ENCODE measurements at places on chromosomes 16 and 17. TPM values are rescaled to one million over a fixed set of nuclear protein-coding genes. Genes with fewer than 3 reads are reported as not detected.

Gene CCL16
- total RNA-seq: not detected

Gene TBX21
- total RNA-seq: 3.6 TPM

Gene IRX5
- total RNA-seq: not detected

Gene SPATA22
- total RNA-seq: not detected

Gene RASL10B
- total RNA-seq: 0.31 TPM

Gene GDPD1
- 0.71 TPM for total RNA-seq

Gene TEKT3
- total RNA-seq: not detected

Gene C17orf50
- not detected for total RNA-seq

Gene GAS2L2
- not detected for total RNA-seq

DNA sequence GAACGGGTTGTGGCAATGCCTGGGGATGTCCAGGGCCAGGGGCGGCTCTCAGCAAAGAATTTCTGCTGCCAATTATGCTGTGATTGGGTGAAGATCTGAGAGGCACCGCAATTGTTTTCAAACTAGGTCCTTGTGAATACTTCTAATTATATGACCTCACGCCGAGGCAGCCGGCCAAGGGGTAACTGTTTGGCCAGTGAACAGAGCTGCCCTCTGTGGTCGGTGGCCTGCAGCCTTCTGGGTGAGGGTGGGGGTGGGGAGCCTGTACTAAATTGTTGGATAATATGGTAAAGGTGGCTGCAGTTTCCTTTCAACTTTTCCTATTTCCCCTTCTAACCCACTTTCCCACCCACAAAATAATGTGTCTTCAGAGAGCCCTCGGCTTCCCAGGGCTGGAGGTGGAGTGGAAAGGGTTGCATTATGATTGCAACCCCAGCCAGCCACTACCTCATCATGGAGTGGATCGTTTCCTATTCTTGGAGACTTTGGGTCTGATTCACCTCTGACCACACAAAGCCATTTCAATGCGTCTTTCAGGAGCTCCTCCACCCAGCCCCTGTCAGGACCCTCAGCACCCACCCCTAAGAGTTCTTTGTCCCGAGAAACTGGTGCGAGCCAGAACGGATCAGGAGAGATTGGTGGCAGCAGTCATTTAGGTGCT lies 2.0 kb upstream of the DNAI2 start:
- no peak for DNase-seq
- no peak overlapping the region for H3K27ac ChIP-seq
- peaks cover 44% of the 10 kb centered on the region for H3K27me3 ChIP-seq
- no peak overlapping the region for H3K4me3 ChIP-seq
- H3K4me1 ChIP-seq: peaks cover 14% of the 10 kb centered on the region
- no peaks in the 10 kb centered on the region for H3K36me3 ChIP-seq

- peaks cover 45% of the 10 kb centered on the region for H3K4me1 ChIP-seq
- H3K27ac ChIP-seq: peak overlapping the region; percentile 95
- H3K27me3 ChIP-seq: peaks cover 7% of the 10 kb centered on the region
- peaks cover 14% of the 10 kb centered on the region for H3K36me3 ChIP-seq
Observed at GRCh38 chr17:44502598-44503146, 534 bp downstream of the GPATCH8 start.

GRCh38 chr17:60135151-60135950 lies 14.4 kb upstream of the CA4 start:
- peak overlapping the region; percentile 90 for H3K4me3 ChIP-seq
- peak overlapping the region; percentile 75 for H3K27ac ChIP-seq
- peaks cover 36% of the 10 kb centered on the region for H3K4me1 ChIP-seq
- peaks cover 18% of the 10 kb centered on the region for H3K27me3 ChIP-seq
- DNase-seq: peak; percentile 66

GRCh38 chr17:28953444-28954118 lies 2.3 kb upstream of the PHF12 start:
- peaks cover 4% of the 10 kb centered on the region for H3K4me1 ChIP-seq
- no peak overlapping the region for H3K4me3 ChIP-seq

DNA sequence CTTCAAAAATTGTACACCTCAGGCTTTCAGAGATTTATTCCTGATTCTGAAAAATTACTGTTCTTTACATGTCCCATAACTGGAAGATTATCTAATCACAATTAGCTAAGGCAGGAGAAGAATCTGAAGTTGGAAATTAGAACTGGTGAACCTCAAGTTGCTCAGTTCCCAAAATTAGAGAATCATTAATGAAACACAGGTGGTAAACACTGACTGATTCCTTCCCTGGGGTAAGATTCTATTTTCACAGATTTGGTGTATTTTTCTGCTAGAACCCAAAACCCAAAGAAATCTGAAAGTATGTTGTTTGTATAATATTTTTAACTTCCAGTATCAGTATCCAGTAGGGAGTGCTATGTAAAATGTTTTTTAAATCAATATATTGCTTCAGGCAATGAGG lies 25.7 kb downstream of the PHKB start:
- no peak overlapping the region for H3K27ac ChIP-seq
- no peaks in the 10 kb centered on the region for H3K27me3 ChIP-seq
- peaks cover 41% of the 10 kb centered on the region for H3K4me1 ChIP-seq
- peaks cover 41% of the 10 kb centered on the region for H3K36me3 ChIP-seq
- no peak overlapping the region for H3K4me3 ChIP-seq

GRCh38 chr16:5066511-5066910 lies 755 bp upstream of the C16orf89 start:
- no peaks in the 10 kb centered on the region for H3K36me3 ChIP-seq
- no peak for DNase-seq
- peaks cover 7% of the 10 kb centered on the region for H3K4me1 ChIP-seq
- H3K27ac ChIP-seq: no peak overlapping the region

DNA sequence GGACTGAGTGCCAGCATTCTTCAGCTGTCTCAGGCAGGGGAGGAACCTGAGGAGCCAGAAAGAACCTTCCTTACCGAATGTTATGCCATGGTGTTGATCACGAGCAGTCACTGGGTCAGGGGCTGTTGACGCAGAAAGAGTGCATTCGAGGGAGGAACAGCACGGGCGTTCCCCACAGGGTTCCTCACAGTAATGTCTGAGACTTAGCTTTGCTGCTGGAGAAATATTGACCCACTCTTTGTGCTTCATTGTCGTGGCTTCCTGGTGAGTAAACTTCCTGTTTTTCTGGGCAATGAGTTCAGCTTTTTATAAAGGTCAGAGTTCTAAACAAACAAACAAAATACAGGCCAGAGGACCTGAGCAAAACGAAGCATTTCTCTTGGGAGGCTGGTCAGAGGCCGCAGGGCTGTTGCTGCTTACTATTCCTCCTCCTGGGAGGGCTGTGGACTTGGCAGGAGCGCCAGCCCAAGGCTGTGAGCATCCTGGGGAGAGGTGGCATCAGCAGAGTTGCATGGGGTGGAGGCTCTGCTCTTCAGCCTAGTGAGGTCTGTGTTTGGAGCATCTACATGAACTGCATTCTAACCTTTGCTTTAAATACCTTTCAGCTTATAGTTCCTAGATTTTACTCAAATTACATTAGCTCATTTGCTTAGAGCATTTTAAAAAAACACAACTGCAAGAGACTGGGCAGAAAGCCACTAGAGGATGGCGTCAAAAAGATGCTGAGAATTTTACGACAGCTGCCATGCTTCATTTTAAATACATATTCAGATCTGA lies 143.1 kb upstream of the CACNG5 start:
- no peak overlapping the region for H3K27ac ChIP-seq
- H3K4me3 ChIP-seq: no peak overlapping the region
- no peaks in the 10 kb centered on the region for H3K36me3 ChIP-seq
- DNase-seq: no peak
- H3K27me3 ChIP-seq: no peaks in the 10 kb centered on the region

GRCh38 chr17:78421534-78422266 lies 43.3 kb downstream of the PGS1 start:
- H3K27me3 ChIP-seq: no peaks in the 10 kb centered on the region
- peaks cover 79% of the 10 kb centered on the region for H3K36me3 ChIP-seq
- peaks cover 2% of the 10 kb centered on the region for H3K4me1 ChIP-seq
- no peak overlapping the region for H3K4me3 ChIP-seq
- DNase-seq: peak; percentile 73

- no peaks in the 10 kb centered on the region for H3K36me3 ChIP-seq
- peaks cover 16% of the 10 kb centered on the region for H3K27me3 ChIP-seq
- no peak overlapping the region for H3K27ac ChIP-seq
Observed at GRCh38 chr17:42895185-42895555, 5.4 kb upstream of the G6PC1 start.

GRCh38 chr16:20734056-20734455 lies 7.6 kb downstream of the THUMPD1 start:
- H3K36me3 ChIP-seq: peaks cover 63% of the 10 kb centered on the region
- DNase-seq: no peak
- H3K27me3 ChIP-seq: no peaks in the 10 kb centered on the region
- no peak overlapping the region for H3K4me3 ChIP-seq
- H3K27ac ChIP-seq: no peak overlapping the region

DNA sequence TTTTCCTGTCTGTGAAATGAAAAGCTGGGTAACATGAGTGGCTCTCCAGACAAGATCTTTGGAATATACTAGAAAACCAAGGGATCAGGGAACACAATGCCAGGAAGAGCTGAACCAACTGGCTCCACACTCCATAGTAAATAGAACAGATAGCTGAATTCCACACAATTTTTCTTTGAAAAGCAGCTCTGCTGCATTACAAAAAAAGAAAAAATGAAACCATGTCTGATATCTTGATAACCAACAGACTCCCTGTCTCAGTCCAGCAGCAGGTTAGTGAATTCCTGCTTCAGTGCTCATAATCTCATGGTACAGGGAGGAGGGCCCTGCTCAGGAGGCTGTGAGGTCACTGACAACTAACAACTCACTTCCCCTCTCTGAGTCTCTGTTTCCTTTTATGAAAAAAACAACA lies 97.1 kb downstream of the CDH11 start:
- H3K4me1 ChIP-seq: no peaks in the 10 kb centered on the region
- no peak for DNase-seq

- DNase-seq: no peak
- H3K27ac ChIP-seq: peak overlapping the region; percentile 83
- peaks cover 2% of the 10 kb centered on the region for H3K36me3 ChIP-seq
- H3K27me3 ChIP-seq: no peaks in the 10 kb centered on the region
- peak overlapping the region; percentile 28 for H3K4me3 ChIP-seq
Observed at GRCh38 chr16:23826528-23827045, 9.2 kb upstream of the PRKCB start.

DNA sequence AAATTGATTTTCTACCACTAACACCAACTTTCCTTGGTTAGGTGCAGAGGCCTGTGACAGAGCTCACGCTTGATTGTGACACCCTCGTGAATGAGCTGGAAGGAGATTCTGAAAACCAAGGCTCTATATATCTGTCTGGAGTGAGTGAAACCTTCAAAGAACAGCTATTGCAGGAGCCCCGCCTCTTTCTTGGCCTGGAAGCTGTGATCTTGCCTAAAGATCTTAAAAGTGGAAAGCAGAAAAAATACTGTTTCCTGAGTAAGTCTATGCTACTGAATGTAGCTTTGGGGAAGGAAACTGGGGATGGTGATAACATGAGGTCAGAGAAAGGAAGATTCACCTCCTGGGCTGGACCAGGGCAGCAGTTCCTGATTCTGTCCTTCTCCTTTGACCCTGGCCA lies 38.3 kb downstream of the REXO5 start:
- no peak overlapping the region for H3K4me3 ChIP-seq
- H3K27ac ChIP-seq: no peak overlapping the region
- no peaks in the 10 kb centered on the region for H3K27me3 ChIP-seq
- no peak for DNase-seq

DNA sequence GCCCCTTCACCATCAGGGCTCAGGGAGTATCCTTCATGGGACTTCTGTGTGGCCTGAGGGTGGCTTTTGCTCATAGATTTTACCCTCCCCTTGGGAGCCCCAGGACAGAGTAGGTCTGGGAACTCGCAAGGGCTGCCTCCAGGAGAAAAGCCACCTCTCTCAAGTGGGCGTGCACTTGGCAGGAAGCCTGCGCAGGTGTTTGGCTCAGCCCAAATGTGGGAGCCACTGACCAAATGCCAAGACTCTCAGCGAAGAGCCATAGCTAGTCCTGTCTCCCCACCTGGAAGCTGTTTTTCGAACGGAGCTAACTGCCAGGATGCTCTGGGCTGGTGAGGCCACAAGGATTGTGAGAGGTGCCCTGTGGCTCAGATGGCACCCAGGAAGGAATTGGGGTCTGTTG lies 2.0 kb upstream of the HSD17B2 start:
- H3K27me3 ChIP-seq: peaks cover 22% of the 10 kb centered on the region
- no peak overlapping the region for H3K27ac ChIP-seq
- H3K4me3 ChIP-seq: no peak overlapping the region

DNA sequence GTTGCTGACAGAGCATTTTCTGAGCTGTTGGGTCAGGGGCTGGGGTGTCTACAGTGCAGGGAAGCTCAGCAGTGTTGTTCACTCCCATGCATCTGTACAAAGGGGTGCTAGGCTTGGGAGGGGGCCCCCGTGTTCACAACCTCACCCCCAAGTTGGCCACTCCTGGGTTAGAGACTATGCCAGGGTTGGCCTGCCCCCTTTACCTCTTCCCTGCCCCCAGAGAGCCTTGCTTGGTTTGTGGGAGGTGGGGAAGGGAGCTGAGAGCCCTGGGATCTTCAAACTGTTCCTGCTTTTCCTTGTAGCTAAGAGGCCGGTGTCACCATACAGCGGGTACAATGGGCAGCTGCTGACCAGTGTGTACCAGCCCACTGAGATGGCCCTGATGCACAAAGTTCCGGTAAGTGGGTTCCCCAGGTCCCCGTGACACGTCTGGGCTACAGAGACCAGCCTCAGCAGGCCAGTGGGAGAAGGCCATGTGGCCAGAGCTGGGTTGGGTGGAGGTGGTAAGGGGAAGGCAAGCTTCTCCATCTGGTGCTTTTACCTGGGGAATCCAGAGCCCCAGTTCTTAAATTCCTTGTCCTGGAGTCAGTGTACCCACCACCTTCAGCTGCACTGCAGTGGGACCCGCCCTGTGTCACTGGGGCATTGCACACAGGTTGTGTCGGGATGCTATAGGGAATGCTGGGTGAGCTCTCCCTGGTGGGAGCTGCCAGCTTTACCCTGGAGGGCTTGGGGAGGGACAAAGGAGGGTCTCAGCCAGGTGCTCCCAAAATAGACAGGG lies 11.8 kb downstream of the GPRC5C start:
- no peak overlapping the region for H3K27ac ChIP-seq
- peaks cover 23% of the 10 kb centered on the region for H3K4me1 ChIP-seq
- H3K36me3 ChIP-seq: peaks cover 1% of the 10 kb centered on the region
- no peak for DNase-seq

- no peak for DNase-seq
- no peaks in the 10 kb centered on the region for H3K27me3 ChIP-seq
- H3K4me1 ChIP-seq: no peaks in the 10 kb centered on the region
- H3K36me3 ChIP-seq: no peaks in the 10 kb centered on the region
Observed at GRCh38 chr17:60538726-60539125, 12.7 kb upstream of the APPBP2 start.

GRCh38 chr17:43545383-43545632 lies 832 bp downstream of the ETV4 start:
- peaks cover 45% of the 10 kb centered on the region for H3K27me3 ChIP-seq
- H3K4me1 ChIP-seq: peaks cover 20% of the 10 kb centered on the region
- H3K4me3 ChIP-seq: peak overlapping the region; percentile 82
- H3K27ac ChIP-seq: no peak overlapping the region
- DNase-seq: peak; percentile 41

DNA sequence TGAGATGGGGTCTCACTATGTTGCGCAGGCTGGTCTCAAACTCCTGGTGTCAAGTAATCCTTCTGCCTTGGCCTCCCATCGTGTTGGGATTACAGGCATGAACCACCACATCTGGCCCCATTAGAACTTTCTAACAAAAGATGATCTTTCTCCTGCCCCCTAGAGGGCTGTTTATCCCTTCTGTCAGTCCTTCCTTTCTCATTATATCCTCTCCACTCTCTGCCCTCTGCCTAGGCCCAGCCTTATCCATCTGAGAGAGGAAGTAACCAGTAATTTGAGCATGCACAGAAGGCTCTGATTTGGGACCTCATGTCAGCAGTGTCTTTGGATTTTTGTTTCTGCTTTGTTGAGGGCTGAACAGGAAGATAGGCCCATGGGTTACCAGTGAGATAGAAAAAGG lies 4.4 kb upstream of the DHX40 start:
- DNase-seq: no peak
- H3K36me3 ChIP-seq: peaks cover 5% of the 10 kb centered on the region
- no peaks in the 10 kb centered on the region for H3K27me3 ChIP-seq
- no peak overlapping the region for H3K27ac ChIP-seq
- peaks cover 10% of the 10 kb centered on the region for H3K4me1 ChIP-seq
- no peak overlapping the region for H3K4me3 ChIP-seq

All from activated B cell treated with CpG ODN at 0.5 μM for 24 hours (primary cell).